ENCODE measurements at places on chromosomes 4 and X.

DNA sequence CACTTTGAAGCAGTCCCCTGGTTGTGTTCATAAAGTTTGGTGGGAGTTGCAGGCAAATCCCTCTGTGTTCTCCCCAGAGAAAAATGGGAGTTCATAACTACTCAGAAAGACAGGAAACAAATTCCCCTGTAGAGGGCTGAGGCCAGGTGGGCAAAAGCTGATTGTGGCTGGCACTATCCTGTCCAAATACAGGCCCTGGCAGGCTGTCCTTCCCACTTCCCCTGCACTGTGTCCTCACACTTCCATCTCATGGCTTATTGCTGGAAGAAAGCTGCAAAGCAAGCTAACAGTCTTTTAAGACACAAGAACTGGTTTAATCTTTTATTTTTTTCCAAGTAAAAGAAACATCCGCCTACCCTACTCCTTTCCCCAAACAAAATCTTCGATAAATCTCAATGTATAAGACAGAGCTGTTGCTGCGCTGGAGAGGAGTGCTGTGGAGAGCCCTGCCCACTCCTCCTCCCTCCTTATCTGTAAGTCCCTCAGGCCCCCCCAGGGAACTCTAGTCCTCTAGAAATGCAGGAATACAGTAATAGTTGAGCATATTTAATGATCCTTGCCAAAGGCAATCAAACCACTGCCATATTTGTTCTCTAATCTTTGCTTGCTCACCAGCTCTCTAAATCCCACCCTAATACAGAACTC lies 14.0 kb downstream of the TAPT1 start:
- no peak for DNase-seq

DNA sequence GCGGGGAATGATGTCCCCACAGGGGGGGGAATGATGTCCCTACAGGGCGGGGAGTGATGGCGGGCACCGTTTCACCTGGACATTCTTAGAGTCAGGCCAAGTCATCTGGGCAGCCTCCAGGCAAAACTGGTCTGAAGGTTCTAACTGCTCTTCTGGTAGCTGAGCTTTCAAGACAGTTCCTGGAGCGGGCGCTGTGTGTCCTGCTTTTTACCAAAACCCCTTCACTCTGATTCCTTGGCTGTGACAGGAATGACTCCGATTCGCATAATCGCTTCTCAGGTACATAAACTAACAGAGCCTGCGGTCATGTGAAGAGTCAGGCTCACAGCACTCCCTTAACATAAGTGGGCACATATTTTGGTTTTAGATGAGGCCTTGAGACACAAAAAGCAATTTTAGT lies 836.0 kb downstream of the TRIML1 start:
- DNase-seq = no peak

DNA sequence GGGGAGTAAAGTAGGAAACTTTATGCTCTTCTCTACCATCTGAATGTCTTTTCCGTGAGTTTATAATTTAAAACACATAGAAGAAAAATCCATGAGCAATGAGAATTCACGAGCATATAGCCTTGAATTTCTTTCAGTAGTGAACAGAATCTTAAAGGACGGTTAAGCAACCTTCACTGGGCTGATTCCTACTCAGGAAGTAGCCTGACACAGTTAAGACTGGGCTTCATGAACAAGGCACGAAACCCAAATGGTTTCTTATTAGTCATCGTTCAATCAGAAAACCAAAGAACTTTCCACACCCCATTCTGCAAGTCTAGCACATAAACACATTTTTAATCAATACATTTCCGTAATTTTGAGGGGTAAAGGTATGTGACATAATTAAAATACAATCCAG lies 95.8 kb downstream of the SH3KBP1 start:
- no peak for DNase-seq

DNA sequence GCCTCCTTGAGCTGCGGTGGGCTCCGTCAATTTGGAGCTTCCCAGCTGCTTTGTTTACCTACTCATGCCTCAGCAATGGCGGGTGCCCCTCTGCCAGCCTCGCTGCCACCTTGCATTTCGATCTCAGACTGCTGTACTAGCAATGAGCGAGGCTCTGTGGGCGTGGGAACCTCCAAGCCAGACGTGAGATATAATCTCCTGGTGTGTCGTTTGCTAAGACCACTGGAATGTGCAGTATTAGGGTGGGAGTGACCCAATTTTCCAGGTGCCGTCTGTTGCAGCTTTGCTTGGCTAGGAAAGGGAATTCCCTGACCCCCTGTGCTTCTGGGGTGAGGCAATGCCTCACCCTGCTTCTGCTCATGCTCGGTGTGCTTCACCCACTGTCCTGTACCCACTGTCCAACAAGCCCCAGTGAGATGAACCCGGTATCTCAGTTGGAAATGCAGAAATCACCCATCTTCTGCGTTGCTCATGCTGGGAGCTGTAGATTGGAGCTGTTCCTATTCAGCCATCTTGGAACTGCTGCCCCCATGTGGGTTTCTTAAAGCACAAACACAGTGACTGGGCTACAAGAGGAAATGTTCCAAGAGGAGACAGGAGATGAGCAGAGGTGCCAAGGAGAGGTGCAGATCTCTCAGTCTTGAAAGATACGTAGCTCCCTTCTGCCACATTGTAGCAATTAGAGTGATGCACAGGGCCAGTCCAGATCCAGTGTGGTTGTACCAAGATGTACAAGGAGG lies 193.0 kb upstream of the IGFBP7 start:
- no peak for DNase-seq

DNA sequence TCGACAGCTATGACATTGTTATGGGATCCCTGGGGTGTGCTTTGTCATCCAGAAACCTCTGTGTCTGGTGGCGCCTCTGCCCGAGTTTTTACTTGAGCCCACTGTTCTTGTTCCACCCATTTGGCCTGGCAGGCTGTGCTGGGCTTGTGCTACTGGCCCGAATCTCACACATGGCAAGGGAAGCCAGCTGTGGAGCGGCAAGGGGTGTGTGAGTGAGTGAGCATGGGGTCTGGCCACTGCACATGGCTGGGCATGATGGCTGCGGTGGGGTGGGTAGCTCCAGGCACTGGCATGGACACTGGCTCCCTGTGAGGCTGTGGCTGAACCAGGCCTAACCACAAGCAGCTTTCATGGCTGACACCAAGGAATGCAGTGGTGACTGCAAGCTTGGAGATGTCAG lies 89.2 kb downstream of the DACH2 start:
- DNase-seq = no peak

GRCh38 chr4:122827258-122827878 lies 737 bp downstream of the FGF2 start:
- DNase-seq = no peak

- no peak for DNase-seq
Observed at GRCh38 chrX:79138658-79139241, 5.7 kb upstream of the GPR174 start.

DNA sequence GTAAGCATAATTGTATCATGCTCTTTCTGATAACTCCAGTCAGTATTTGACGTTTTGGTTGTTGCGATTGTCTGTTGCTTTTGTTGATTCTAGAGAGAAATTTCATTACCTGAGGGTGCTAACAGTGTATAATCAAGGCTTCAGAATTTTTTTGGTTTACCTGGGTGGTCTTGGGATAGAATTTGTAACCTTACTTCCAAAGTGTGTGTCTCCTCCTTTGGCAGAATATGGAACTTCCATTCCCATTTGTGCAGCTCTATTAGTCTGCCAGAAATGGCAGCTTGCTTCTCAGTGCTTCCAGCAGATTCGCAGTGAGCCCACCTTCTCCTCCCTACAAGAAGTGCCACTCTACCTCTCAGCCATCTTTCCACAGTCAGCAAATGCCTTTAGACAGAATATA lies 5.3 kb downstream of the COPS4 start:
- no peak for DNase-seq

GRCh38 chrX:153903991-153904957 lies at the start of gene AVPR2:
AVPR2 (plus strand) TSS chrX:153904673; CDS start chrX:153905146, 473 bp downstream.
- DNase-seq = no peak

DNA sequence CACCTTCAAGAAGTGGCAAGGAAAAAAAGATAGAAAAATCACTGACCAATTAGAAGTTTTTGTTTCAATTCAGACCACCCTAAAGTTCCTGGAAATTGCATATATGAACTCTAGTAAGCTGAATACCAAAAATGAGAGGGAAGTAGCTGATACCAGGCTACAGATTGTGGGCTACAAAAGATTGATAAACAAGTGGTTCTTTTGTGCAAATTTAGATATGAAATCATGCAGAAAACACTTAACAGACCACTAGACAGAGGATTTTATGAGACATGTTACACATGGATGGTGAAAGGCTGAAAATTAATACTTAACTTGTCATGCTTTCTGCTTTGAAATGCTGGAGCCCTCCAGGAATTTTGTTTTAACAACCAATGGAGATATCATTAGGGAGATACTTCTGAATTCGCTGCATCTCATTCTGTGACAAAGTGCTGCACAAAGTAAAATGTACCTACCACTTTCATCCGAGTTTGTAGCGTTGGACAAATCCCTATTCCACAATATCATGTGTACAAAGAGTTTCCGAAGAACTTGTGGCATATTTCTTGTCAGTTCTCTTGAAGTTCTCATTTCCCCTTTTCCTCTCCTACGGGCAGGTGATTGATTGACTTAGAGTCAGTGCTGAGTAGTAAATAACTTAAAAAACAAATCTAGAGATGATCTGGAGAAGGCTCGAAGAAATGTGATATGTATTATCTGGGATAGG lies 235.0 kb downstream of the PALLD start:
- no peak for DNase-seq

DNA sequence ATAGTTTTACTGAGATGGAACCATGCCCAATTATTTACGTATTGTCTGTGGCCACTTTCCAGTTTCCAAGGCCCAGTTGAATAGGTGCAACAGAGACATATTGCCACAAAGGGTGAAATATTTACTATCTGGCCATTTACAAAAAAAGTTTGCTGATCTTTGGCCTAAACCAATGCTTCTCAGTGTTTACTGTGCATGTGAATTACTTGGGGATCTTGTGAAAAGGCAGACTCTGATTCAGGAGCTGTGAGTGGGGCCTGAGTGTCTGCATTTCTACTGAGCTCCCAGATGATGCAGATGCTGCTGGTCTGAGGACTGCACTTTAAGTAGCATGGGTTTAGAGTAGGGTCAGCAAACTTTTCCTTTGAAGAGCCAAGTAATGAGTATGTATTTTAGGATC lies 94.1 kb upstream of the PDE5A start:
- no peak for DNase-seq

Measured in stimulated activated CD8-positive, alpha-beta memory T cell treated with anti-CD3 and anti-CD28 coated beads, Interleukin-2, amount 100 ng/mL, for 1 hour (primary cell).